AG04449 (cell line): ENCODE measurements at places on chromosomes 2 and 18.

GRCh38 chr2:108943751-108944150 is 45.3 kb downstream of the EDAR start:
- no peak for DNase-seq

- no peak for DNase-seq
These were observed 127.2 kb downstream of the CALCRL start for GRCh38 chr2:187320846-187321245.

- DNase-seq: no peak
These were observed 68.1 kb upstream of the SPRED2 start for GRCh38 chr2:65500310-65501040.

- no peak for DNase-seq
These were observed 24.2 kb upstream of the RHOB start for GRCh38 chr2:20422402-20423271.

GRCh38 chr2:239263231-239263630 is 137.6 kb downstream of the HDAC4 start:
- no peak for DNase-seq

DNA sequence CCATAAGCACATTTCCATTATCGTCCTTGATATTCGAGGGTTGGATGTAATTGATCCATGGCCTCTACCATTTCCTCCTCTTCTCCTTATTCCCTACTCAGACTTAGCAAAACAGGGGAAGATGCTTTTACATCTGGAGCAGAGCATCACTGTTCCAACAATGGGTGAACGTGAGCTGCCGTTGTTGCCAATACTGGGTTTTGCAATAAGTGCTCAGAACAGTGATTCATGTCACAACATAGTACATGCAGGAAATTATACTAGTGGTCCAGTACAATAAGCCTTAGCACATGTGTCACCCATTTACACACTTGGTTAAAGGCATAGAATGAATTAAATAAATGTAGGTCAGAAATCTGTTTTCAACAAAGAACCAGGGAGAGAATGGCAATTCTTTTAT is 112.4 kb downstream of the DCC start:
- DNase-seq: no peak

GRCh38 chr18:9191658-9192256 is 55.2 kb downstream of the ANKRD12 start:
- DNase-seq: no peak

GRCh38 chr2:241909769-241910168 is 40.2 kb downstream of the RTP5 start:
- no peak for DNase-seq

DNA sequence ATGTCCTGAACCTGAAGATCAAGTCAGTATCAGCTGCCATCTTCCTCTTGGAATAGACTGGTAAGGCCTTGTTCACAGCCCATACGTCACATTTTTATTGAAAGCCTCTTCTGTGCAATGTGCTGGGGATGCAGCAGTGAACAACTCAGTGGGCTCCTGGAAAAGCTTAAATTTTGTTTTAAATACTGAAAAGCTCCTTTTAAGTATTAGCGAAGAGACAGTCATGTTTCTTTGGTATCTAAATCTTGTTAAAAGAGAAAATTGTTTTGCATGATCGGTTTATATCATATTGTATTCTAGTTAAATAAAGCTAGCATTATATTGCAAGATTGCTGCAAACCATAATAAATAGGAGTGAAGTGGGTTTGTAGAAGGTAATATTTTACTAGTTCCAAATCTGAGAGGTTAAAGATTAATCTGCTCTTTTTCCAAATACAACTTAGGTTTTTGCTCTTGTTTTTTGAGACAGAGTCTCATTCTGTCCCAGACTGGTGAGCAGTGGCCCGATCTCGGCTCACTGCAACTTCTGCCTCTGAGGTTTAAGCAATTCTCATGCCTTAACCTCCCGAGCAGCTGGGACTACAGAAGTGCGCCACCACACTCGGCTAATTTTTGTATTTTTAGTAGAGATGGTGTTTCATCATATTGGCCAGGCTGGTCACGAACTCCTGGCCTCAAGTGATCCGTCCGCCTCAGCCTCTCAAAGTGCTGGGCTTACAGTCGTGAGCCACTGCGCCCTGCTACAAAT is 1.6 kb upstream of the RMDN2 start:
- no peak for DNase-seq

- no peak for DNase-seq
These were observed 5.4 kb downstream of the NEB start for GRCh38 chr2:151728804-151729414.

GRCh38 chr2:150075831-150076230 is 411.6 kb downstream of the RND3 start:
- DNase-seq: peak; percentile 42

GRCh38 chr18:12474146-12474545 is 66.4 kb downstream of the PRELID3A start:
- no peak for DNase-seq

DNA sequence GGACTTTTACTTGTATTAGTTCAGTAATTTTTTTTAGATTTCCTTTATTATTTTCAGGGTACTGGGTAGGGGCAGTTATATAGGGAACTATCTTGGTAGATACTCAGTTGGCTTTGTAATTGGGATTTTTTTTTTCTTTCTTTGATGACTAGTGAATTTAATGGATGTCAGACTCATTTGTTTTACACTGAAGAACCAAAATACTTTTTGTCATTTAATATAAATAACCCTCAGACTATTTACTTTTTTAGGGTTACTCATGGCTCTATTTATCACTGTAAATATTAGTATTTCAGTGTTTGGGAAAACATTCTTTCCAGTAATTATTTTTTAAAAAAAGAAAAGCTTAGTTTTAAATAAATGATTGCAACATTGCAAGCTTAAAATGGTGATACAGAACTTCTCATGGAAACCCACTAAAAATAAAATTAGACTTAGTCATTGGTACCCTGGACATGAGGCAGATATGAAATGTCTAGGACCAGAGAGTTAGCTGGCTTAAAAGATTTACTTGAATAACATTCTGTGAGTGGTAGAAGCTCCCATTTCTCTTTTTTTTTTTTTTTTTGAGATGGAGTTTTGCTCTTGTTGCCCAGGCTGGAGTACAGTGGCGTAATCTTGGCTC is 74.4 kb upstream of the CYP20A1 start:
- DNase-seq: no peak

DNA sequence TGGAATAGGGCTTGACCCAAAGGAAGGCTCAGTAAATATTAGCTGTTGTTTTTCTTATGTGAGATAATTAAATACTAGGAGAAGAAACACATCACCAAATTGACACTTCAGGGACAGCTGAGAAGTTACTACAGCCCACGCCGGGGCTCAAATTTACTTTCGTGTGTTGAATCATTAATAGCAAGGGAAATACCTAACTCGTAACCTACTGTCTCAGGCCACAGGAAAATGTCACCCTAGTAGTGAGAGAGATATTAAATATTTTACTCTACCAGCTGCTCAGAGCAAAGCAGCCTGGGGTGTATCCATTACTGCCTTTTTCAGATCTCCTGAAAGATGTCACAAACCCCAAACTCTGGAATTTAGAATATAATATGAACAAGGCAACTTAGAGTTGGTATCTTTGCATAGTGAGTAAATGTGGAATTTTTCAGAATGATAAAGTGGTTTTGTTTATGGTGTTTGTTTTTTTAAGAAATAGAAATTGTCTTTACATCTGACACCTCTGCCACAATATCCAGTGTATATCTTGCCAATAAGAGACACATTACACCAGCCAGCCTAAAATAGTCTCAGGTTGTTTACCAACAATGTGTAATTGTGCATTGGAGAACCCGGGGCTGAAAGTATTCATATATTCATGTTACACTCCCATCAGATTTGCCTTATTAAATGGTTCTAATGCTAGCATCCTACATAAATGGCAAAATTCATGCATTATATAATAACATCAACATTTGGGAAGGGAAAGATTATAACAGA is 48.4 kb downstream of the ATP8B1 start:
- DNase-seq: no peak

DNA sequence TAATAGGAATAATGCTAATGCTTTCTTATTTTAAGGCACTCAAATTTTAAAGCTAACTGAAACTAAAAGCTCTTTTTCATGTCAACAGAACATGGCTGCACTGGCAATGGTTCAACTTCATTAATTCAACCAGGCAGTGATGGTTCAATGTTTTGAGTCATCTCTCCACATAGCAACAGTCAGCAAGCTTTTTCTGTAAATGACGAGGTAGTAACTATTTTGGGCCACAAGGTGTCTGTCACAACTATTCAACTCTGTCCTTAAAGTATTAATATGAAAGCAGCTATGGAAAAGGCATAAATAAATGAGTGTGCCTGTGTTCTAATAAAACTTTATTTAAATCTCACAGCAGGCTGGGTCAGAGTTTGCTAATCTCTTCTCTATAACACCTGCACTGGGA is 1425.6 kb upstream of the PIK3C3 start:
- no peak for DNase-seq

GRCh38 chr2:64649626-64650025 is 4.1 kb downstream of the SERTAD2 start:
- DNase-seq: no peak

GRCh38 chr2:192775459-192776262 is 580.9 kb upstream of the TMEFF2 start:
- no peak for DNase-seq

DNA sequence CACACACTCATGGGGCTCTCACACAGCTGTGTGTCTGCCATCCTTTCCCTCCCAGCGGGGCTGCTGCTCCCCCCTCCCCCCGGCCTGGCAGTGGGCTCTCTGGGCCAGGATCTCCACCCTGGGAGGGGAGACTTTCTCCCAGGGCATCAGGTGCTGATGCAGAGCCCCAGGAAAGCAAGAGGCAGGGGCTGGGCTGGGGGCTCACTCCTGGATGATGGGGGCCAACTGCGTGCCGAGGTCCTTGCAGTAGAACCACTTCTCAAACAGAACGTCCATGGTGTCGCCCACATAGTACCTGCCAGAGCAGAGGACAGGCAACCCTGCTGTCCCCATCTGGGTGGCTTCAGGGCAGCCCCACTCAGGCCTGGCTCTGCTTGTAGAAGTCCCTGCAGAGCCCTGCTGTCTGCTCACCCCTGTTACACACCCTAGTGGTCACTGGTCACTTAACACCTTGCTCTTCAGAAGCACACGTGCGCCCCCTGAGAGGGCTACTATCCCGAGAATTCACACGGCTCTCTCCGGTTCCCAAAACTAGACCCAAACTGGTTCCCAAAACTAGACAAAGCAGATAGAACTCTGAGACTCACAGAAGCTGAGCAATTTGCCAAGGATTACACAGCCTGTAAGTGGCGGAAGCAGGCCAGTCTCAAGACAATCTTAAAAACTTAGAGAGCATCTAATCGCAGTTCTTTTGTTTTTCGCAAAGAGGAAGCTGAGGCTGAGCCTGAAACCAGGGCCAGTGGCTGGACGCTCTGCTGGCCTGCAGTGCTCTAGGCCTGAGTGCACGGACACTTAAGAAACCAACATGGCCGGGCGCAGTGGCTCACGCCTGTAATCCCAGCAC is 6.6 kb upstream of the OXER1 start:
- DNase-seq: no peak

DNA sequence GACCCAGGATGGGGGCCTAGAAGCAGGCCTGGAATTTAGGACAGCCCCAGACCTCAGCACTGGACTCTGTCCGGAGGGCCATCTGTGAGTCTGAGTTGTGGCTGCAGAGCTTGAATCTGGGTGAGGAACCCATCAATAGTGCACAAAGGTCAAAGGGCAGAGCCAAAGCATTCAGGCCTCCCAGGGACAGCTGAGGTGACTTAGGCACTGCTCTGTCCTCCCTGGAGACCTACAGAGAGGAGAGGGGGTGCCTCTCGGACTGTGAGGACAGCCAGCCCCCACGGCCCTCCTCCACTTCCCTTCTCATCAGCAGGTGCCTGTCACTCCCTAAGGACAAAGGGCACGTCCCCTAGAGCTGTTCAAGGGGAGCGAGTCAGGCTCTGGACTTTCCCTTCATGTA is 25.1 kb upstream of the PRLH start:
- DNase-seq: no peak

DNA sequence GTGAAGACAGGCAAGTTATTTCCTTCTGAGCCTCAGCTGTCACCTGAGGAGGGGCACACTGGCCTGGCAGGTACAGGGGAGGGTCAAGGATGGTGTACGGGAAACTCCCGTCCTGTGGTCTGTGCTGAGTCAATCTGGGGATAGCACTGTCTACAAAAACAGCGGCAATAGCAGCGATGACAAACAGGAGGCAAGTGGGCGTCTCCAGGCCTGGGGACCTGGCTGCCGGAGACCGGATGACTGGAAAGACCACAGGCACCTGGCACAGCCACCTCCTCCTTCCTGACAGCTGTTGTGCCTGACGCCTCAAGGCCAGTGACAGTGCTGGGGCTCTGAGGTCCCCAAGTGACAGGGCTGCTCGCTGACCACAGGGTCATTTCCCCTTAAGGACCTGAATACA is 202.1 kb upstream of the HS6ST1 start:
- DNase-seq: no peak

- DNase-seq: no peak
These were observed 754.9 kb downstream of the RNF144A start for GRCh38 chr2:7672027-7672684.

DNA sequence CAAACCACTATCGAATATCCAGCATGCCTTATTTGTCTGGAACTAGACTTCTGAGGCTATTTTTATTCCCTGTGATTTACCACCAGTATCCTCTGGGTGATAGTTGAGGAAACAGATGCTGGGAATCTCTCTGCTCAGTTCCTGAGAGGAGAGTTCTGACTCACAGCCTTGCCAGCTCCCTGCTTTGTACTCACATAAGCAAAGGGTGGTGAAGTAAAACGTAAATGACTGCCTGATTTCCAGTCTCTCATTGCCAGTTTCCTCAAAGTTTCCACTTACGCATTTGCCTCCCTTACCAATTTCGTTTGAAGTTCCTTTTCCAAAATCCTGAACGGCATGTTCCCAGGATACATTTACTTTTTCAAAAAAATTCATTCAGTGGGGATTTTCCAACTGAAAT is 69.2 kb upstream of the HNRNPA3 start:
- peak; percentile 44 for DNase-seq
